Activated naive CD4-positive, alpha-beta T cell treated with anti-CD3 and anti-CD28 coated beads, Interleukin-2, amount 10 ng/mL, durations not matched to agents 7 days and 5 days (primary cell): ENCODE measurements at places on chromosomes 5 and 9.

DNA sequence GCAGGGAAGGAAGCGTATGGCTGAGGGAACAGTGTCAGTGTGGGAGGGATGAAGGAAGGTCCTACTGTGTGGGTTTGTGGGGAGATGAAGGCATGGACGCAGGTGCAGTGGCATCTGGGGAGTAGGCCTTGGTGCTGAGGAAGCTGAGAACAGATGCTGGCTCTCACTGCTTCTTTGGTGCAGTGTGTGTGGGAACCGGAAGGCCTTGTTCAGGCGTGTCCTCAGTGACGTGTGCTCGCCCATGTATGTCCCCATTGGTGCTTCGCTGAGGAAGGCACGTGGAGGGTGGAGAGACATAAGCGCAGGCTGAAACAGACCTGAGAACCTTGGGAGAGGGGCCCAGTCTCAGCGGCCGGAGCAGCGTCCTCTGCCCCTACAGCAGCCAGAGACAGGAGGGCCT, 18.7 kb downstream of the ADAMTS13 start:
- no peak for DNase-seq

DNA sequence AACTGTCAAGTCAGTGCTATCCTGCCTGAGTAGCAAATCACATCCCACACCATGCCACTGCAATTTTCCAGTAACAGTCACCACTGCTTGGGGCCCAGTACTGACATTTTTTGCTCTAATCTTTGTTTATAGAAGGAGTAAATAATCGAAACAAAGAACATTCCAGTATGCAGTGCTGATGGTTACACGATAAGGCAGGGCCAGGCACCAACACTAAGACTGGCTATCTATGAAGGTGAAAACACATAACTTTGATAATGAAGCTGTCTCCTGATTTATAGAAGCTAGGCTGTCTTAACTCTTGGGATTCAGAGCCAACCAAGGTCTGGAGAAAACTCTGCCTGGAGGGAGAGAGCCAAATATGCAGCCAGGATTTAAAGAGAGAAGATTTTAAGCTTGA, 365.3 kb downstream of the BNC2 start:
- DNase-seq: no peak

GRCh38 chr5:126234563-126235195, 188.5 kb upstream of the GRAMD2B start:
- no peak for DNase-seq

DNA sequence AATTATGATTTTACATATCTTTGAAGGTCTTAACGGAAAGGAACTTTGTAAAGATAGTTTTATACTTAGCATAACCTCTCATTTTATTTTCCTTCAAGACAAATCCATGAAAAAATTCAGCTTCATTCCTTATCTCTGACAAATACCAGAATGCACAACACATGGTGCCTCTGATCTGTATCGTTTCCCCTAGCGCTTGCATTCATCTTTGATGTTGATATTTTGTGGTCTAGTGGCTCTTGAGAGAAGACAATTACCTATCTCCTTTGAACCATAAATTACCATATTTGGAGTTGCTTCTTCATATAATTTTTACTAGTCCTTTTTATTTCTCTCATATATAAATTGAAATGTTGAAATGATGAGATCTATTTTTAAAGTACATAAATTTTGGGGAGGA, 551.3 kb downstream of the PDE4D start:
- no peak for DNase-seq

- DNase-seq: no peak
These were observed 11.0 kb upstream of the ABL1 start for GRCh38 chr9:130824079-130824478.

DNA sequence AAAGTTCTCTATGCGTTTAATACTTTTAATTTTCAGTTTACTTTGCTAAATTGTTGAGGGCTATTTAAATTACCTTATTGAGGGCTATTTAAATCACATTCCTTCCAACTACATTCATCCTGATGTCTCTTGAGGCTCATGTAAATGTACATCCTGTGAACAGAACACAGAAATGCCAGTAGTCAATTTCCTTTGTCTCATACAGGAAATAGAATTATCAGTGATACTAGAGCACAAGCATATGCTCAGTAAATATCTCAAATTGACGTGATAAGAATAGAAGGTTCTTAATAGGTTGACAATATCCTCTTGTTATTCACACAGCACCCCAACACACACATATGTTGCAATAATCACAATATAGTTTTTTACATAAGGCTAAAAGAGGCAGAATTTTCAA, 449.0 kb downstream of the CYLC2 start:
- no peak for DNase-seq

- DNase-seq: no peak
These were observed 44.2 kb downstream of the SH3PXD2B start for GRCh38 chr5:172410160-172410559.

DNA sequence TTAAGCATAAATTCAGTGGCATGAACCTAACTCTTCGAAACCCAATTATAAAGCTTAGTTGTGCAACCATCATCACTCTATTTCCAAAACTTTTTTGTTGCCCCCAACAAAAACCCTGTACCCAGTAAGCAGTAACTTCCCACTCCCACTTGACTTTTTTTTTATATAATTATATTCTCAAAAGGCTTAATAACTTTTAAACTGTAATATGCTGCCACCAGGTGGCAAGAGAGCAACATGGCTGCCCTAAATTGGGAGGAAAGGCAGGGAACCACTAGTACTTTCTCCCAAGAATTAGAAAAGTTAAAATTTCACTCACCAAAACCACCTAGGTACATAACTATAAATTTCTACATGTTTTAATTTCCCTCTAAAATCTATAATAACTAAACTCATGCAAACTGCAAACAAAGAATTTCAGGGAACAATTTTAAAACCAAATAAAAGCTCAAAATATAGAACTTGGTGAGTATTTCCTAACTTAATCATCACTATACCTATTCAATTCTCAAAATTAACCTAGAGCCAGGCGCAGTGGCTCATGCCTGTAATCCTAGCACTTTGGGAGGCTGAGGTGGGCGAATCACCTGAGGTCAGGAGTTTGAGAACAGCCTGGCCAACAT, 50.2 kb upstream of the RNF38 start:
- DNase-seq: peak; percentile 45

GRCh38 chr9:2506321-2506720, 115.3 kb upstream of the VLDLR start:
- no peak for DNase-seq

DNA sequence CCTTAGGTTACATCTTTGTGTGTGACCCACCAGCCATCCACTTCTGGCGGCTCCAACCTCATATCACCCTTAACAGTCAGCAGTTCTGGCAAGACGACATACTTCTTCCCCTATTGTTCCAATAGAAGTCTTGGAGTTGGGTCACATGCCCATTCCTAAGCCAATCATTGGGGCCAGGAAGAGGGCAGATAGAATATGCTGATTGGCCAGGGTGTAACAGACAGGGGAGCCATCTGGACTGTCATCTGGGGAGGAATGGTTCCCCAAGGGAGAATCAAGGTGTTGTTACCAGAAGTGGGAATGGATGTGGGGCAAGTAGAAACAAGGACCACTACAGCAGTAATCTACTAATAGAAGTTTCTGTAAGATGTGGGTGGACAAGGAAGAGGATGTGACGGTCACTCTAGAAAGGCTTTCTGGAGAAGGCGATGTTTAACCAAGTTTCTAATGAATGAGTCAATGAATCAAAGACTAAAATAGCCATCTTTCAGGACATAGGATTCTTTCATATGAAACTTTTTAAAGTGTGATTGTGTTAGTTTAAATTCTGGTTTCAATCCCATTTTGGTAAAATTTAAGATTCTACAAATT, 200.4 kb downstream of the ARHGAP26 start:
- no peak for DNase-seq

- no peak for DNase-seq
These were observed 17.4 kb upstream of the IL13 start for GRCh38 chr5:132640613-132641012.

- DNase-seq: no peak
These were observed 213.4 kb downstream of the HSPA4 start for GRCh38 chr5:133265257-133265656.

DNA sequence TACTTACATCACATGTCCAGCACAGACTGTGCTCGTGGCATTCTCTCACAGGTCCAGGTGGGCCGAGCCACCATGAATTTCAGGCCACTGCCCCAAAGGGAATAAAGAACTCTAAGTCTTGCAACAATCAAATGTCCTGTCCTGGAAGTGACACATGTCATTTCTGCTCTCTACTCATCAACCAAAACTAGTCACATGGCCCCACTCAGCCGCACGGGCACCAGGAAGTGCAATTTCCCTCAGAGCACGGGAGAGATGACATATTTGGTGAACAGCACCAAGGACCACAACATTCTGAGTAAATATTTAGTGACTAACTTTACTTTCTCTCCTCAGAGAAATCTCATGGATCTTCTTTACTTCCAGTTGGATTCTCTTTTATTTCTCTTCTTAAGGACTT, 131.1 kb upstream of the TUT7 start:
- DNase-seq: peak; percentile 27

GRCh38 chr5:134392301-134392700, 19.4 kb downstream of the CDKN2AIPNL start:
- DNase-seq: no peak

- DNase-seq: no peak
These were observed 8.9 kb downstream of the CTNNA1 start for GRCh38 chr5:138762110-138762509.

- no peak for DNase-seq
These were observed 98.6 kb downstream of the PAM start for GRCh38 chr5:102853680-102854079.

DNA sequence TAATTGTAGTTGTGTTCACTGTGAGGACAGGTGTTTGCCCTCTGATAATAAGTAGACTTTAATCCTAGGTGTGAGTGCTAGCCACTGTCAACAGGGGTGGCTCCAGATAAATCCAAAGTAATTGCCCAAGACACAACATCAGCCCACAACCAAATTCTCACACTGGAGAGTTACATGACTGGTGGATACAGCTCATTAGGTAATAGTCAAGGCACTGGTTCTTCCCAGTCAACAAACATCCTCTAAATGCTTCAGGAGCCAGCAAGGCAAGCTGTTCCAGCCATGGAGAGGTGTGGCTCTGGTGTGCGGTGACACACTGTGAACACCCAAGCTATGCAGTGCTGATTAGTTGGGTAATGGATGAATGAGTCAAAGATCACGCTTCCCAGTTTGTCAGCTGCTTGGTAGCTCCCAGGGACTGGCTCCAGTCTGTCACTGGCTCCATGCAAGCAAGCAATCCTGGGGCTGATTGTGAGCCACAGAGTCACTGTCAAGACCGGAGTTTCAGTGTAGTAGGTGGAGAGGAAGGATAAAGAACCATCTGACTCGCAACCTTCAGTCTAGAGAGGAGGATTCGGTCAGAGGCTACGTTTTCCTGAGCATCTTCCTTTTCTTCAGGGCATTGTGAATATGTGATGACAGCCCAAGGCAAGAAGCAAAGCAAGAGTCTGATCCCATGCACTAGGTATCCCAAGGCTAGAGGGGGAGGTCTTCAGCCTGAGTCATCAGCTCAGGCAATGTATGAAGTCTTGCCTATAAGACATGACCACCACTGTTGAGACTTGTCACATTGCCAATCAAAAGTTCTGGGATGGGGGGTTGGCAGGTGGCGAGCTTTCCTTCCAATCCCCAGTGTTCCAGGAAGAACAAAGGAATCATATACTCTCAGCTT, 63.1 kb downstream of the UGCG start:
- no peak for DNase-seq
